Activated CD4-positive, alpha-beta T cell treated with anti-CD3 and anti-CD28 coated beads, Interleukin-2, amount 10 ng/mL, durations not matched to agents 24 days and 14 days (primary cell): ENCODE measurements at places on chromosomes 11 and 22.

GRCh38 chr11:62600367-62601121 lies 1.1 kb downstream of the MTA2 start:
- no peaks in the 10 kb centered on the region for H3K27me3 ChIP-seq
- peaks cover 75% of the 10 kb centered on the region for H3K36me3 ChIP-seq
- H3K4me3 ChIP-seq: peak overlapping the region; percentile 95
- DNase-seq: no peak
- peak overlapping the region; percentile 88 for H3K27ac ChIP-seq

GRCh38 chr11:134098566-134099184 lies 29.8 kb downstream of the JAM3 start:
- H3K4me3 ChIP-seq: no peak overlapping the region
- no peaks in the 10 kb centered on the region for H3K4me1 ChIP-seq
- peaks cover 6% of the 10 kb centered on the region for H3K27me3 ChIP-seq
- H3K36me3 ChIP-seq: no peaks in the 10 kb centered on the region

DNA sequence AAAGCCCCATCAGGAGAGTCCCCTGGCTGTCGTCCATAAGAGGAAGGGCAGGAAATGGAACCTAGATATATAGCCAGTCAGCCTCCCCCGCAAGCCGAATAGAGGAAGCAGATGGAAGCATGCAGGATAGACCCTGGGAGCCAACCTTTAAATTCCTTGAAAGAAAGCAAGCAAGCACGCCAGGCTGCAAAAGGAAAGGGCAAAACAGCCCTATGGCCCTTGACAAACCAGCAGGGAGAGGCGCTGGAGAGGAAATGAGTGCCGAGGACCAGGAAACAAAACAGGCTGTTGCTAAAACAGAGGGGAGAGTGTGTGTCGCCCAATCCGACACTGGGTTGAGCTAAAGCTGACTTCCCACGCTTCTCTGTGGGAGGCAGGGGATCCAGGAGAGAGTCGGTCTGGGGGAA lies 203.5 kb upstream of the MTNR1B start:
- no peak overlapping the region for H3K27ac ChIP-seq
- H3K27me3 ChIP-seq: peaks cover 10% of the 10 kb centered on the region
- no peak for DNase-seq
- peak overlapping the region; percentile 40 for H3K4me3 ChIP-seq
- H3K36me3 ChIP-seq: no peaks in the 10 kb centered on the region
- peaks cover under 1% of the 10 kb centered on the region for H3K4me1 ChIP-seq

GRCh38 chr11:17412488-17413180 lies 24.2 kb upstream of the KCNJ11 start:
- no peak overlapping the region for H3K4me3 ChIP-seq
- no peaks in the 10 kb centered on the region for H3K36me3 ChIP-seq
- peaks cover 31% of the 10 kb centered on the region for H3K4me1 ChIP-seq
- peaks cover 19% of the 10 kb centered on the region for H3K27me3 ChIP-seq

- H3K4me3 ChIP-seq: no peak overlapping the region
- no peak overlapping the region for H3K27ac ChIP-seq
- DNase-seq: no peak
- no peaks in the 10 kb centered on the region for H3K27me3 ChIP-seq
- H3K4me1 ChIP-seq: no peaks in the 10 kb centered on the region
- no peaks in the 10 kb centered on the region for H3K36me3 ChIP-seq
Observed at GRCh38 chr11:107043242-107044006, 25.1 kb upstream of the GUCY1A2 start.

- H3K27ac ChIP-seq: peak overlapping the region; percentile 66
- no peak for DNase-seq
- H3K4me1 ChIP-seq: peaks cover 13% of the 10 kb centered on the region
- no peak overlapping the region for H3K4me3 ChIP-seq
- H3K27me3 ChIP-seq: no peaks in the 10 kb centered on the region
- H3K36me3 ChIP-seq: peaks cover 43% of the 10 kb centered on the region
Observed at GRCh38 chr11:72828081-72828567, 13.9 kb downstream of the ATG16L2 start.

DNA sequence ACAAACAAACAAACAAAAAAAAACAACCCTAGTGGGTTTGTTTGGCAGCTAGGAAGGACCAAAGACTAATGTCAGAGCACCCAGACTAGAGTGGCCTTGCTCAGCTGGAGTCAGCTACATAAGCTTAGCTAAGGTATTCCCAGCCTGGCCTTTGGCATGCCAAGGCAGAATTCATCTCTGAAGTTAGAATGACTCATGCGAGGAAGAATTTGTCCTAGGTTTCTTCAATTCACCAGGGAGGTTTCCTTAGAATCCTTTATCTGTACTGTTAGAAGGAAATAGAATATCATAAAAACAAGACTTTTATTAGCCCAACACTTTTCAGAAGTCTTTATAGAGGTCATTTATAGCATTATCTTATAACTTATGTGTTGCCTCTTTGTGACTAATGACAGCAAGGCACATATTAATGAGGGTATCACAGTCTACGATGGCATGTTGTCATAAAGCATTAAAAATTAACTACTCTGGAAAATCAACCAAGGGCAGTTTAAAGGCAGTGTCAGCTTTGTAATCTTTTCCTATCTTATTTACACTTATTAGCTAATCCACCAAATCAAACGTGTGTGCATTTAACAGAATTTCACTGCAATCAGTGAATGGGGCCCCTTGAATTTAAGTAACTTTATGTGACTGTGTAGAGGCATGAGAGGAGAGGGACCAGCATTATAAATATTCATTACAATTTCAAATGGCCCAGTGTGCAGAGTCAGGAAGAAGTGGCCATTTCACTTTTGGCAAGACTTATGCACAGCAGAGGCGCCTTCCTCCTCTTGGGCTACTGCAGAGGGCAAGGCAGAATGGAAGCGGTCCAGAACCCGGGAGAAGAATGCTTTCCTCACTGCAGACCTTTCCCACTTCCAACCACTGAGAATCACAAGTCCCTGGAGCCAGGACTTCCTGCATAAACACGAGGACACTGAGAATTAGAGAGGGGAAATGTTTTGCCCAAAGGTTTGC lies 36.3 kb downstream of the SLC5A1 start:
- H3K36me3 ChIP-seq: no peaks in the 10 kb centered on the region
- no peak for DNase-seq
- H3K27ac ChIP-seq: no peak overlapping the region
- H3K27me3 ChIP-seq: peaks cover 22% of the 10 kb centered on the region

DNA sequence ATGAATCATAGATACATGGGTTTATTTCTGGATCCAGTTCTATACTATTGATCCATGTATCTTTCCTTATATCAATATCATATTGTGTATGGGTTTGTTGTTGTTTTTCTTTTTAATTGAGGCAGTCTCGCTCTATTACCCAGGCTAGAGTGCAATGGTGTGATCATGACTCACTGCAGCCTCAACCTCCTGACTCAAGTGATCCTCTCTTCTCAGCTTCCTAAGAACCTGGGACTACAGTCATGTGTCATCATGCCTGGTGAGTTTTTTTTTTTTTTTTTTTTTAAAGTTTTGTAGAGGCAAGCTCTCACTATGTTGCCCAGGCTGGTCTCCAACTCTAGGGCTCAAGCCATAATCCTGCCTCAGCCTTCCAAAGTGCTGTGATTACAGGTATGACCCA lies 1589.4 kb upstream of the TENM4 start:
- no peak overlapping the region for H3K4me3 ChIP-seq
- H3K27me3 ChIP-seq: no peaks in the 10 kb centered on the region
- H3K27ac ChIP-seq: no peak overlapping the region
- H3K4me1 ChIP-seq: no peaks in the 10 kb centered on the region

- H3K36me3 ChIP-seq: no peaks in the 10 kb centered on the region
- peaks cover 5% of the 10 kb centered on the region for H3K4me1 ChIP-seq
- H3K27me3 ChIP-seq: peaks cover 7% of the 10 kb centered on the region
- no peak for DNase-seq
- H3K4me3 ChIP-seq: no peak overlapping the region
Observed at GRCh38 chr11:35360055-35360530, 59.3 kb downstream of the SLC1A2 start.
